ENCODE measurements at places on chromosomes 16 and 17.

DNA sequence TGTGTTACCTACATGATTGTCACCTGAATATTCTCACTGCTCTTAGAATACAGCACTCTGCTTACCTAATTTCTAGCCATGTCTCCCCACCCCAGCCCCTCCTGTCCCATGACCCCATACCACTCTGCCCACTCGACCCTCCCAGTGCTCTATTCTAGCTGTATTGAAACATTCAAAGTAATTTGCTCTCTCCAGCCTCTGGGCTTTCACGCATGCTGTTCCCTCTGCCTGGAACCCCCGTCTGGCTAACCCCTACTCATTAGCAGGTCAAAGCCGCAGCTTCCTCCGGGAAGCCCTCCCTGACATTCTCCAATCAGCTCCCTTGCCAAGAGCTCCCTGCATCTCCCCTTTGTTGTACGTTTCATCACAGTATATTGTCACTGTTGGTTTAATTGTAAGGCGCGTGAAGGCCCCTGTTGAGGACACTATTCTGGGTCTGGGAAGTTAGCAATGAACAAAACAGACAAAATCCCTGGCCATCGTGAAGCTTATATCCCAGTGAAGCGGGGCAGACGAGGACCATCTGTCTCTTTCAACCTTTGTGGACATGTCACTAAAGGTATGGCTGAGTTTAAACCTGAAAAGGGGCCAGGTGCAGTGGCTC is 72.3 kb upstream of the LHX1 start:
- no peak for DNase-seq

- peak; percentile 36 for DNase-seq
Measured at GRCh38 chr16:23855010-23855409, 19.2 kb downstream of the PRKCB start.

DNA sequence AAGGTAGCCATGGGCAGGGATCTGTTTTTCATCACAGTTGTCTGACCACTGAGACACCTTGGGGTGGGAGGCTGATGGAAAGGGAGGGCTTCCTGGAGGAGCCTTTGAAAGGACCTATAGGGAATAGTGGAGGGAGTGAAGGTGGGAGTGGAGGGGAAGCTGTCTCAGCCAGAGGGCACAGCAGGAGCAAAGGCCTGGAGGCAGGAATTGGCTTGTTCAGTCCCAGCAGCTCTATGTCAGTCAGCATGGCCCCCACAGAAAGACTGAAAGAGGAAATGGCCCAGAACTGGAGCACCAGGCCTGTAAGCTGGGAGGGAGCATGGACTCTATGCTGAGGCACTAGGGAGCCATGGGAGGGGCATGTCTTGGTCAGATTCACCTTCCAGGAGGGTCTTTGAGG is 12.8 kb upstream of the CBFB start:
- no peak for DNase-seq

DNA sequence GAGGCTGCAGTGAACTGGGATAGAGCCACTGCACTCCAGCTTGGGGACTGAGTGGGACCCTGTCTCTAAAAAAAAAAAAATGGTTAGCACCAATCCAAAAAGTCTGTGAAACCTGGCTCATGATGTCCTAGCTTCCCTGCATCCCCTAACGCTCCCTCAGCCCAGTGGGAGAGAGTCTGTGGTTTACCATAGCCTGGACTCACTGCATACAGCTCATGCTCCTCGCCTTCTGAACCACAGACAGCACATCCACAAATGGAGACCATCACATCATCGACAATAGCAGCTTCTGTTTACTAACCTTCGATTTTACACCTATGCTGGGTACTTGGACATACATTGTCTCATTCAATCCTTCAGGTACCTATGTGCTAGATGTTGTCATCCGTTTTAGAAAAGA is 43.6 kb downstream of the NLRC5 start:
- DNase-seq, result no peak

- DNase-seq, result peak; percentile 95
Measured at GRCh38 chr17:29613352-29613837, 9.3 kb downstream of the CORO6 start.

DNA sequence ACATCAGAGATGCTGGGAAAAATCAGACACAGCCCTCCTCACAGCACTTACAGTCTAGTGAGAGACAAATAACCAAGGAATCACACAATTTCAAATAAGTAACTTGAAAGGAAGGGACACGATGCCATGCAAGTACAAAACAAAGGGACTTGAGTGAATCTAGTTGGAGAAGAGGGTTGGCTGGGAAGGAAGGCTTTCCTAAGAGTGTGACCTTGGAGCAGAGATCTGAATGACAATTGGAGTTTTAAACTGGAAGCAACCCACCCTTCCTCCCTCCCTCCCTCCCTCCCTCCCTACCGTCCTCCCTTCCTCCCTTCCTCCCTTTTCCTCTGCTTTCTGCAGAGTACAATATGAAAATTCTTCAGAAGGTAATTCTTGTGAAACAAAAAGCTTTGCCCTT is 31.1 kb downstream of the ADAMTS18 start:
- DNase-seq, result no peak

- no peak for DNase-seq
Measured at GRCh38 chr16:86869288-86870022, 291.1 kb downstream of the FOXL1 start.

DNA sequence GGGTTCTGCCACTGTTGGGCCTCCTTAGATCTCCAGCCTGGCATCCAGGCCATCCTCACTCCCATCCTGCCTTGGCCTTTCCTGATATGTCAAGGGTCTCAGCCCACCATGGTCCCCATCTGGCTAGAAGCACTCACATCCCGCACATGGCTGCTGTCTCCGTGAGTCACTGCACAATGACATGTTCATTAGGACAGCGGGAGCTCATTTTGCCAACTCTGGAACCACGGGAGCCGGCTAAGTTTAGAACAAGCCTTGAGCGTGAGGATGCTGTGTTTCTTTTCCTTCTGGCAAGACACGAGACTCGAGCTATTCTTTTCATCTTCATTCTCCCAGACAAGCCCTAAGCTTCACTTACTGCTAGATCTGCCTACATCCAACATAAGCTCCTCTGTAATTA is 65.7 kb upstream of the KSR1 start:
- DNase-seq, result no peak

- no peak for DNase-seq
Measured at GRCh38 chr16:54493061-54493460, 206.5 kb upstream of the IRX3 start.

DNA sequence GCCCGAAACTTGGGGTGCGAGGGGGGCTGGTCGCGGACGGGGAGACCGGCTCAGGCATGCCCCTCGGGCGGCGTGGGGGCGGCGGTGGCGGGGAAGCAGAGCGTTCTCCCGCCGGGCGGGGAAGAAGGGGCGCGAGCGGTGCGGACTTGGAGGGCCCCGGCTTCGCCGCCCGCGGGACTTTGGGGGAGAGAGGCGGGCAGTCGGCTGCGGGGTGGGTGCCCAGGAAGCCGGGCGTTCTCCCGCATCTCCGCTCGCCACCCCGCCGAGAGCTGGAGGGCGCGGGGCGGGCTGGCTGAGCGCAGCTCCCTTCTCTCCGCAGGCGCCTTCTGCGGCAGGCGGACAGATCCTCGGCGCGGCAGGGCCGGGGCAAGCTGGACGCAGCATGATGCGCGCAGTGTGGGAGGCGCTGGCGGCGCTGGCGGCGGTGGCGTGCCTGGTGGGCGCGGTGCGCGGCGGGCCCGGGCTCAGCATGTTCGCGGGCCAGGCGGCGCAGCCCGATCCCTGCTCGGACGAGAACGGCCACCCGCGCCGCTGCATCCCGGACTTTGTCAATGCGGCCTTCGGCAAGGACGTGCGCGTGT is 772 bp downstream of the NTN1 start:
- DNase-seq, result no peak
